ENCODE measurements at places on chromosomes 5 and 9.
A peak's percentile ranks its signal among the peaks of the same experiment; 100 is the strongest.

- DNase-seq: no peak
Measured at GRCh38 chr9:72930828-72931227, 22.0 kb downstream of the ALDH1A1 start.

GRCh38 chr5:145984072-145984471 is 47.7 kb downstream of the SH3RF2 start:
- no peak for DNase-seq

DNA sequence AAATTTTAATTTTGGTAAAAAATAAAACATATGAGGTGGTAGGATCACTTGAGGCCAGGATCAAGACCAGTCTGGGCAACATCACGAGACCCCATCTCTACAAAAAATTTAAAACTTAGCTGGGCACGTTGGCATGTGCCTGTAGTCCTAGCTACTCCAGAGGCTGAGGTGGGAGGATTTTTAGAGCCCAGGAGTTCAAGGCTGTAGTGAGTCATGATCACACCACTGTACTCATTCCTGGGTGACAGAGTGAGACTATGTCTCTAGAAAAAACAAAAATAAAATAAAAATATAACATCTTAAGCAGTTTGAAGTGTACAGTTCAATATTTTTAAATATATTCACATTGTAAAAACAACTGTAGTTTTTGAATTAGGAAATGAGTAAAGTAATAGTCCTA is 108.3 kb downstream of the SMIM15 start:
- DNase-seq: no peak

GRCh38 chr5:56229111-56229510 is 4.0 kb downstream of the ANKRD55 start:
- DNase-seq: no peak

- DNase-seq: no peak
Measured at GRCh38 chr5:18805376-18805775, 1171.1 kb downstream of the TAF11L14 start.

DNA sequence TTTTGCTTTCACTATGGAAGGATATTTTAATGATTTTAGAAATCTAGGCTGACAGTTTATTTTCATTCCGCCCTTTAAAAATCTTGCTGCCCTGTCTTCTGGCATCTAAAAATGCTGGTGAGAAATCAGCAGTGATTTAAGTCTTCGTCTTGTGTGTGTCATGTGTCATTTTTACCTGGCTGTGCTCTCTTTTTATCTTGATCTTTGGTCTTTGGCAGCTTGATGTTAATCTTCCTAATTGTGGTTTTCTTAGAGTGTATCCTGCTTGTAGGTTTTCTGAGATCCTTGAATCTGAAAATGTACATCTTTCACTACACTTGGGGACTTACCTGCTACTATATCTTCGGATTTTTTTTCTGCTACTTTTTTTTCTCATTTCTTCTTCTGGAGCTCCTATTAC is 11.9 kb upstream of the LPCAT1 start:
- DNase-seq: no peak

DNA sequence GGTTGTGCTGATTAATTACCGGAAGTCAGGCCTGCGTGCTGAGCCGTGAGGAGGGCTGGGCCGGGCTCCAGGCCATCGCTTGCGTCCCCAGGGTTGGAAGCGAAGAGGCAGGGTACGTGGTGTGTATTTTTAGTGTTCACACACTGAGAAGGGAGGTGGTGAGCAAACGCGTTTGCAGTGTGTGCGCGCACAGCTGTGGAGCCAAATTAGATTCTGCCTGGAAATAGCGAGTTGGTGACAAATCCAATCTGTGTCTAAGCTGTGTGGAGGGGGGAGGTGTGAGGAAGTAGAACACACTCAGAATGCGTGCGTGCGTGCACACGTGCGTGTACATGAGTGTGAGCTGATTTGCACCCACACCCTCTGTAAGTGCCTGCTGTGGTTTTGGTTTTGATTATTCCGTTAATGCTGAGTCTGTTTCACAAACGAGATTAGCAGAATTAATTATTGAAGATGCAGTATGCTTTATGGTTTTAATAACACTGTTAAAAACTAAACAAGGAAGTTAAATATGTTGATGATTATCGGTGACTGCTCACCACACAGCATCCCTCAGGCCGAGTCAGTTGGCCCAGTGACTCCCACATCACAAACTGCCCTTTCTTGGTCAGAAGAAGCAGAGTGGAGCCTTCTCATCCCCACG is 111.8 kb upstream of the FCN2 start:
- DNase-seq: no peak

DNA sequence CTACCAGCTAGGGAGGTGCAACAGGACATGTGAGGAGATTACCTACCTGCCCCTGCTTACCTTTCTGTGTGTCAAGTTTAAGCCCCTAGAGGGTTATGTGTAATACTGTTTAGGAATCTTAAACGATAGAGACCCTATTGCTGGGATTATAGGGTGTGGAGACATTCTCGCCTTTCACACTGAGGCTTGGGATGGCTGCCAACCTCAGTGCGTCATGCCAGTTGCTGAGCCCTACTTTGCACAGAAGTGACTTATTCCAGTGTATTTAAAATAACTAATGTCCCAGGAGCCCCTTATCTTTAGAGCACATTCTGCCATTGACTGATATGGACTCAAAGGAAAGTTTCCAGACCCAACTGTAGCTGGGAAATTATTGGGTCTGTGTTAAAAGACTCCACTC is 76.6 kb upstream of the XPA start:
- DNase-seq: no peak

DNA sequence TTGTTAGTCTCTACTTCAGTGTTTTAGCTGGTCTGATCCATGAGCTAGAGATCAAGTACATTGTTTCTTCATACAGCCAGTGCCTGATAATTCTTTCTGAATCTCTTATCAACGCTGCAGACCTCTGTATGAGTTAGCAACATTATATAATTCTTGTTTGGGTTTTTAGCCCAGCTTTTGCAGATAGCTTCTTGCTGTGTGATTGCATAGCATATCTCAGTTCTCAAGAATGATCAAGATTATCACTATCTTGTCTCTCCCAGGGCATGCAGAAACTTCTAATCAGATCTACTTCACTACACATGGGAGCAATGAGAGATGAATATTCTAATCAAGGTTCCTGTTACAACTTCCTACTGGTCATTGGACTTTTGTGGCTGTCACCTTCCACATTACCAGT is 158.3 kb downstream of the FAM174A start:
- DNase-seq: no peak

DNA sequence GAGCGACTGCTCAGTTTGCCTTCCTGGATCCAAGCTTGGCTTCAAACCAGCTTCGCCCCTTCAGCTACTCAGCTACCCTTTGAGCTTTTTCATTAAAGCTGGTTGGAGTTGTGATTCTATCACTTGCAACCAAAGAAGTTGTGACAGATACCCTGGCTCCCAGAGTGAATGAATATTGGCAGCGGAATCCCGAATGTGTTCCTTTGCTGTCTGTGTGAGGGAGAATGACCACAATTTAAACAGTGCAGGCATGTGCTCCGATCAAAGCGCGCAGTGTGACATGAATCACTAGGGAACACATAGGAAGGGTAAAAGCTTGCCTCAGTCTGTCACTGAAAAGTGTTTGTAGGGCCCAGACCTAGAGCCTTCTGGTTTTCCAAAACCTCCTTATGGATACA is 6.6 kb upstream of the AFAP1L1 start:
- DNase-seq: no peak

- no peak for DNase-seq
Measured at GRCh38 chr9:106405871-106406435, 457.0 kb upstream of the ZNF462 start.

- DNase-seq: no peak
Measured at GRCh38 chr5:160369990-160370712, at the start of gene C1QTNF2. Gene C1QTNF2, minus strand, starts transcription at chr5:160370626. Its CDS starts 15,615 bp downstream, at chr5:160355011.

- DNase-seq: no peak
Measured at GRCh38 chr5:53276825-53277224, 167.3 kb upstream of the MOCS2 start.

- DNase-seq: no peak
Measured at GRCh38 chr5:3701694-3702093, 106.1 kb downstream of the IRX1 start.

DNA sequence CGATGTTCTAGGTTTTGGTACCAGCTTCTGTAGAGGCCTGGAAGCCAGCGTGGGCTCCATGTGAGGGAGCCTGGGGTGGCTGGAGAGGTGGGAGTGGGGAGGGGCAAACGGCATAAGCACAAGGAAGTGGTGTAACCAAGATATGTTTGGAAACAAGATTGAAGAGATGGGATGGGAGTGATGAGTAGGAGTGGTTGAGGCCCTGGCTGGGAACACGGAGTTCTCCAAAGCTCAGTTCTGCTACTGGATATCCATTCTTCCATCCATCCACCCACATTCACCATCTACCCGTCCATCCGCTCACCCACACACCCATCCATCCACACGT is 12.2 kb downstream of the TSPAN17 start:
- no peak for DNase-seq

GRCh38 chr9:94097788-94098414 is 13.6 kb downstream of the PTPDC1 start:
- no peak for DNase-seq

DNA sequence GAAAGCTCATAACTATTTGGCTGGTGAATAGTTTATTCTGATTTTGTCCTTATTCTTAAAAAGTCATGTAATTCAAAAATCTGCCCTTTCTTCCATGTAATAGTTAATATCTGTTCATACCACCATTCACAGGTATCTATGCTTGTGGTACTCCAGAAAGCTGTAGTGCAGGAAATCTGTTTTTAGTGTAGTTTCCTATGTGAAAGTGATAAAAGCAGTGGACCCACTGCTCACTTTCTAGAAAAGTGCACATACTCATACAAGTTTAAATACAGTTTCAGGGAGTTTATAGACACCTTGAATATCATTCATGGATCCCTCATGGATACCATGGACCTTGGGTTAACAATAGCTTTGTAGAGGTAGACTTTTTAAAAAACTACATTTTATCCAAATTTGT is 20.2 kb downstream of the PBX3 start:
- no peak for DNase-seq

- no peak for DNase-seq
Measured at GRCh38 chr5:173907686-173908371, 19.7 kb downstream of the CPEB4 start.

- DNase-seq: no peak
Measured at GRCh38 chr5:161378701-161379100, 167.8 kb downstream of the GABRB2 start.

GRCh38 chr5:159509002-159509660 is 178.8 kb upstream of the IL12B start:
- DNase-seq: no peak

- no peak for DNase-seq
Measured at GRCh38 chr5:154196281-154196680, 5.7 kb downstream of the GALNT10 start.

- no peak for DNase-seq
Measured at GRCh38 chr9:126429190-126429589, 102.6 kb downstream of the MVB12B start.

DNA sequence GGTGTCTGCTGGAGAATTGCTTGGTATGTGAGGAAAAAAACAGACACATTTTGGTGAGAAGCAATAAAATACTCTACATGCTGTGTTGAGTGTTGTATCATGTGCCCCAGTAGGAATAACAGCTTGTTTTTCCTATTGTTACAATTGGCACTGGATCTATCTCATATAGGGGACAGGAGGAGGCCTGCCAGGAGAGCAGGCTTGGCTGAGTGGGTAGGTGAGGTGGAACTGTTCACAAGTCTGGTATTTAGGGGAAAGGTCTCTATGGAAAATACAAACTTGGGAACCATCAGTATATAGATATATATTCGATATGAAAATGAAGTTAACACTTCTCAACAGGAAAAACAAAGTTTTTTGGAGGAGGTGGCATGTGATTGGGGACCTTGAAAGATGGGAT is 9.5 kb upstream of the SH3TC2 start:
- no peak for DNase-seq

- no peak for DNase-seq
Measured at GRCh38 chr5:149288436-149288835, 16.8 kb downstream of the AFAP1L1 start.

GRCh38 chr9:78972303-78972999 is 599.3 kb upstream of the TLE4 start:
- peak; percentile 99 for DNase-seq

DNA sequence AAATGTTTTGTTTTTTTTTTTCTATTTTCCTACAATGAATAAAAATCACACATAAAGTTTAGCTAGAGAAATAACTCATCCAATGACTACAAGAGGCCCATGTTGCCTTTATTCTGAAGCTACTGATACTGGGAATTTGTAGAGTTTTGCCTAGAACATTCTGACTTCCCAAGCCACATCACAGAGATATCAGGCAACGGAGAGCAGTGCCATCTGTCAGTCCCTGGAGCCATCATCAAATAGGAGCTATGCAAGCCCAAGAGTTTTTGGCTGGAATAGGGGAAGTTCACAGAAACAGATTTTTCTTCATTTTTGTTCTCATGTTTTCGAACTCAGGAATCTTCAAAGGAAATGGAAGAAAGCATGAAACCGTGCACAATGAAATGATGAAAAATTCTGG is 896.6 kb downstream of the TLE1 start:
- no peak for DNase-seq

DNA sequence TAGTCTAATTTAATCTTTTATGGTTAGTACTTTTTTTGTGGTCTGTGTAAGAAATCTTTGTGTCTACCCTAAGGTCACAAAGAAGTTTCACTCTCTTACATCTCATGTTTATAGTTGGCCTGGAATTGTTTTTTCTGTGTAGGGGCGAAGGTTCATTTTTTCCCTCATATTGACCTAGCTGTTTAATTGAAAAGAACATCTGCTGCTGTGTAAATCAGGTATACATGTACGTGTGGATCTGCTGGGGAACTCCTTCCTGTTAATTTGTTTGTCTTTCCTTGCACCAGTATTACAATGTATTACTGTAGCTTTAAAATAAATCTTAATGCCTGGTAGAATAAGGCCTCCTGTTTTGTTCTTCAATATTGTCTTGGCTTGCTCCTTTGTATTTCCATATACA is 37.8 kb downstream of the EXOSC2 start:
- DNase-seq: peak; percentile 88

GRCh38 chr9:77843076-77843870 is 188.3 kb downstream of the GNAQ start:
- no peak for DNase-seq

- no peak for DNase-seq
Measured at GRCh38 chr5:27308153-27308552, 269.8 kb upstream of the CDH9 start.

GRCh38 chr5:128925973-128926372 is 39.3 kb upstream of the SLC27A6 start:
- no peak for DNase-seq

DNA sequence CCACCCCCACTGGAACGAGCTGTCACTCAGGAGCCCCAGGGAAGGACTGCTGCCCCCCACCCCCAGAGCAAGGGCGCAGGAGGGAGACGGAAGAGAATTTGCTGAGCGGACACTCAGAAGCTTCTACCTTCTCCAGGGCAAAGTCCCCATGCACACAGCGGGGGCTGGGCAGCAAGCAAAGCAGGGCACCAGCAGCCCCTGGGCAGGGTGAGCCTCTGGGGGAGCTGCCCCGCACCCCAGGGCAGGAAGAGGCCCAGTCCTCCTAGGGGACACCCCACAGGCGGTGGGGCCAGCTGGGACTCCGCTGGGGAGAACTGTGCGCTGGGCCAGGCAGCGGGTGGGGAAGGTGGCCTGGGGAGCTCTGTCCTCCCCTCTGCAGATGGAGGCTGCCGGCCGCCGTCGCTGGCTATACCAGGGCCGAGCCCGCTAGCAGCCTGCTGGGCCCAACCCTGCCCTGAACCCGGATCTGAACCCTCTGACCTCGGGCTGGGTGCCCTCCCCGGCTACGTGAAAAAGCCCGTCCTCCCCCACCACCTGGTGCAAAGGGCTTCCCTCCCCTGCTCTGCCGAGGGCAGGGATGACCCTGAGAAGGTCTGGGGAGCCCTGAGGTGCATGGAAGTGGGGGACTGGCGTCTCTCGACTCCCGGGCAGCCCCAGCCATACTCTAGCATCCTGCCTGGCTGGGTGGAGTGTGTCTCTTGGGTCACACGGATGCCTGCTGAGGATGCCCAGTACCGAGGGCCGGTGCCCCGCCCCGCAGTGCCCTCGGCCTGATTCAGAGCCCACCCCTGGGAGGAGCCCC is 597 bp upstream of the SLC34A3 start:
- DNase-seq: no peak

All from NCI-H748 treated with DMSO at 0.1 percent for 48 hours (cell line).